Posterior cingulate gyrus (tissue), 11 donors: ENCODE measurements at places on chromosomes 2 and 18.

DNA sequence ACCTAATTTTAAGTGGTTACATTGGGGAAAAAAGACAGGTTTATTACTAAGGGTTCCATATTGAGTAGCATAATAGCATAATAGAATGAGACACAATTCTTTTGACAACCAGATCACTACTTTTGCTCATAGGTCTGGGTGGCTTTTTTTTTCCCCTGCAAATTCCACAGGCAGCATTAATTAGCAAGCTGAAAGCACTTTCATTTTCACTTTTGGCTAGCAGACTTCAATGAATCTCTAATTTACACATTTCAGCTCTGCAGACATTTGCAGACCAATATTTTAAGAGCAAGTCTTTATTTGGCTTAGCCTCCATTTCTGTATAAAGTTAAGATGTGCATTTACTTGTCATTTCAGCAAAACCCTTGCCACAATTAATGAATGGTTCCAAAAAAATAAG, 185.5 kb downstream of the NOL4 start:
- no peak for DNase-seq

- no peak for DNase-seq
These were observed 251.1 kb downstream of the NCKAP5 start for GRCh38 chr2:133317178-133317577.

GRCh38 chr2:187013058-187013457, 164.1 kb upstream of the ZSWIM2 start:
- no peak for DNase-seq

DNA sequence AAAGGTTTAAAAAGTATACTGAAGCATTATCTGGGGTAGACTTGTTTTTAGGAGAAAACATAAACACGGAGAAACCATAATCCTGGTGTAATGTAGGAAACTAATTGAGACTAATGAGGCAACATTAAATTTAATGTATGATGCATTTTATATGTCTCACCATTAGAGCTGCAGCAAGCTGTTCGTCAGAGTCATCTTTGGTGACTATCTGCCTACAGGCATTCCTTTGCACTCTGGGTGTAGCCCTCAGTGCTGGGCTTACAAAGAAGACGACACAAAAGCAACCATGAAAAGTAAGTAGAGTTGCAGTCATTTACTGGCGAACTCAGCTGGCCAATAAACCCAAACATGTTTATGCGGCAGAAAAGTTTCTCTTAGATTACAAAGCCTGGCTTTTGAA, 415.3 kb upstream of the ZEB2 start:
- no peak for DNase-seq

- no peak for DNase-seq
These were observed 1.3 kb downstream of the ERICH2 start for GRCh38 chr2:170771421-170771937.

GRCh38 chr18:4203568-4204437, 251.3 kb downstream of the DLGAP1 start:
- no peak for DNase-seq

DNA sequence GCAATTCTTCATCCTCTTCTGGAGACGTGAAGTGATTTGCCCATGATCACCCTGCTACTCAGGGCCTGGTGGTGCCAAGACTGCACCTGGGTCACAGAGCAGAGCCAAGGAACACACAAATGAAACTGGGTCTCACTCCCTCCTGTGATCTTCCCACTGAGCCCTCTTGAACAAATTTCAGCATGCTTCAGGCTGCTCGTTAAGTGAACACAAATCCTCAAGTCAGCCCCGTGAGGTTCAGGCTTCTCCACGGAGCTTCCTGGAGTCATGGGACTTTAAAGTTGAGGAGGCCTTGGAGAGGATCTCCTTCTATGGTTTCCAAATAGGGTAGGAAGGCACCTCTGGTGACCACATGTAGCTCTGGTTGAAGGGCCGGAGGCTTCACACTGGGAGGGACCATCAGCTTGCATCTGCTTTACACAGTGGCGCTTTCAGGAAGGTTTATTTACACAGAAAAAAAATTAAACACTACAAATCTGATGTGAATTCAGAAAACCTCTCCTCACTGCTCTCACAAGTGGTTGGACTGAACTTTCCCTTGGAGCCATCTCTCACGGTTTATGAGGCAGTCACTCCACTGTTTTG, 255.4 kb downstream of the LOXHD1 start:
- DNase-seq = no peak

GRCh38 chr2:68274022-68274421, 21.7 kb upstream of the PPP3R1 start:
- no peak for DNase-seq

GRCh38 chr2:145066151-145066661, 546.3 kb upstream of the ZEB2 start:
- no peak for DNase-seq

- DNase-seq = no peak
These were observed 1.0 kb upstream of the RPRM start for GRCh38 chr2:153479573-153479972.

GRCh38 chr18:36493349-36494159, 196.0 kb downstream of the FHOD3 start:
- DNase-seq = no peak

GRCh38 chr2:84918430-84918829, 13.0 kb downstream of the TMSB10 start:
- DNase-seq = no peak

GRCh38 chr2:237027712-237028029, 58.0 kb upstream of the COPS8 start:
- DNase-seq = no peak

- DNase-seq = no peak
These were observed 356.7 kb downstream of the STK39 start for GRCh38 chr2:167890739-167891138.

DNA sequence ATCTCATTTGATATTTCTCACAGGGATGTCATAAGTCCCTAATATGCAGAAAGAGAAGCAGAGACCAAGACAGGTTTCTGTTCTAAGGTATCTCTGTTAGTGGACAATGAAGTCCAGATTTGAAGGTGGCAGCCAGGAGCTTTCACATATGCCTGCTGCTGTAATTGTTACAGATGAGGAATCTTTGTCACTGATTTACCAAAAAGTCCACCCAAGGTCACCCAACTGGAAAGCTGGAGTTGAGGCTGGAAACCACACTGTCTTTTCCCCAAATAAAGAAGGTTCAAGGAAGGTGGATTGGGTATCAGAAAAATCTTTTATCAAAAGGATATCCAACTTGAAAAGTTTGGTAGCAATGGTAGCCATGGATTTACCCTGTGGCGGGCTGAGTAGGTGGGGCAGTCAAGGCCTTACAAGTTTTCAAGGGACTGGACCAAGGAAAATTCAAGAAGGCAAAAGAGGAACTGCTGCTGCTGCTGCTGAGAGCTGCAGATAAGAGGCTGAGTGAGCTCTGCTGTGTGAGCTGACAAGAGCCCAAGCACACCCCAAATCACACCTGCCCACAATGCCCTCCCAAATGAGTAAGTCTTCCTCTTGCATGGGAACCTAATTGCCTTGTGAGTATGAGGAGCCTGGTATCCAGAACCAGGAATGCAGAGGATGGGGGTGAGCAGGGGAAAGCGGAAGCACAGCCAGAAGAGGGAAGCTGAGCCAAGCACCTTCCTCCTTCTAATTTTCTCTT, 241.2 kb downstream of the ANAPC1 start:
- no peak for DNase-seq

GRCh38 chr2:197446844-197447243, 6.5 kb upstream of the COQ10B start:
- no peak for DNase-seq

- no peak for DNase-seq
These were observed 65.0 kb upstream of the CDKL4 start for GRCh38 chr2:39308778-39309177.

- no peak for DNase-seq
These were observed 349.7 kb upstream of the GALNT5 start for GRCh38 chr2:156907806-156908205.

DNA sequence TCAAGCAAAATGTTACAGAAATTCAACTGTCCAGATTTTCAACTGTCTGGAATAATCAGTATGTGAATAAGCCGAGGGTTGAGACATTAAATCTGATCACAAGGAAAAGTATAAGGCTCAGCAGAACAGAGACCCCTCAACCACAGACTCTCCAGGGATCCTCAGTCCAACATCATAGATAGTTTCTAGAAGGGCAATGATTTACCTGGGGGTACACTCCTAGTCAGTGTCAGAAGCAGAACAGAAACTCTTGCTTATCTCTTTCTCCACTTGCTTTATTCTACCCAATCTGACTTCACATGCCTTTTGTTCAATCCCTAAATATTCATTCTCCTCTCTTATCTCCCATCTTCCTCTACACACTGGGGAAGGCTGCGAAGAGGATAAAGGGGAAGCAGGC, 36.4 kb downstream of the ICOS start:
- DNase-seq = no peak

- no peak for DNase-seq
These were observed 92.9 kb downstream of the DYSF start for GRCh38 chr2:71546275-71546638.

GRCh38 chr18:58223717-58224424, 179.8 kb downstream of the NEDD4L start:
- DNase-seq = no peak

GRCh38 chr2:86631846-86632485, 8.3 kb upstream of the RNF103 start:
- no peak for DNase-seq

- no peak for DNase-seq
These were observed 256.4 kb downstream of the MEIS1 start for GRCh38 chr2:66691031-66691965.

GRCh38 chr2:160870729-160871465, 289.3 kb upstream of the TANK start:
- no peak for DNase-seq

DNA sequence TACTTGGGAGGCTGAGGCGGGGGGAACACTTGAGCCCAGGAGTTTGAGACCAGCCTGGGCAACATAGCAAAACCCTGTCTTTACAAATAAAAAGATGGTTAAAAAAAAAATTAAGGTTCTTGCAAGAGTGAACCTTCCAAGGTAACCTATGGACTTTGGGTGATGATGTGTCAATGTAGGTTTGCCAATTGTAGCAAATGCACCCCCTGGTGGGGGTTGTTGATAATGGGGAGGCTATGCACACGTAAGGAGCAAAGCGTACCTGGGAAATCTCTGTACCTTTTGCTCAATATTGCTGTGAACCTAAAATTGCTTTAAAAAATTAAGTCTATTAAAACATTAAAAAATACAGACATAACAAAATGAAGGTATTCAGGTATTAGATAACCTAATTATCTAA, 70.4 kb downstream of the CWC22 start:
- DNase-seq = no peak

- DNase-seq = no peak
These were observed 378.7 kb downstream of the RBM43 start for GRCh38 chr2:150882751-150883612.

- DNase-seq = no peak
These were observed 8.2 kb upstream of the TOGARAM2 start for GRCh38 chr2:28972778-28973335.

GRCh38 chr2:47094511-47095142, 60.5 kb downstream of the STPG4 start:
- DNase-seq = no peak

DNA sequence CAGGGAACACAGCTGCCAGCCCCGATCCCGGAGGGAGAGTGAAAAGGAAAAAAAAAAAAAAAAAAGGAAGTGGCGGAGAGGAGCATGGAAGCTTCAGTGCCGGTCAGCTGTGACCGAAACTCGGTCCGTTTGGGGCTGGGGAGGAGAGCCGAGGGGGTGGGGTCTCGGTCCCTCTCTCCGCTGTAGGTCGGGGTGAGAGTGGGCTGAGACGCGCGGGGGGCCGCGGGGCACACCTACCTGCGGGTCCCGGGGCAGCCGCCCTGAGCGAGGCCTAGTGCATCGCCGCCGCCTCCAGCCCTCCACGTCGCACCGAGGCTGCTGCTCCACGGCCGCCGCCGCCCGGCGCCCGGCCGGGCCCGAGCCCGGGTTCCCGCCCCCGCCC, 536 bp downstream of the VPS54 start:
- peak; percentile 34 for DNase-seq

DNA sequence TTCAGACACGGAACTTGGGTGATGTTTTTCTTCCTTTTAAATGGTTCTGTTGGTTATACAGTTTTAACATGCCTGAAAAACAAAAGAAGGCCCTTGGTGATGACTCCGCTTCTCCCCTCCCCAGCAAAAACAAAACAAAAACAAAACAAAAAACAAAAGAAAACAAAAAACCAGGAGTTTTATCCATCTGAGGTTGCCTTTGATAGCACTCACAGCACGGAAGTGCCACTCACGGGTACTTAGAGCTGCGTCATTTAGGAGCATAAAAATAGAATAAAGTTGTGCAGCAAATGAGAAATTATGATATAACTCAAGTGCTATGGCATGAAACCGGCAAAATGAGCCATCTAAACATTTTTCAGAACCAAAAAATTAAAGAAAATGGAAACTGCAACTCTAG, 57.7 kb downstream of the ZEB2 start:
- DNase-seq = no peak

DNA sequence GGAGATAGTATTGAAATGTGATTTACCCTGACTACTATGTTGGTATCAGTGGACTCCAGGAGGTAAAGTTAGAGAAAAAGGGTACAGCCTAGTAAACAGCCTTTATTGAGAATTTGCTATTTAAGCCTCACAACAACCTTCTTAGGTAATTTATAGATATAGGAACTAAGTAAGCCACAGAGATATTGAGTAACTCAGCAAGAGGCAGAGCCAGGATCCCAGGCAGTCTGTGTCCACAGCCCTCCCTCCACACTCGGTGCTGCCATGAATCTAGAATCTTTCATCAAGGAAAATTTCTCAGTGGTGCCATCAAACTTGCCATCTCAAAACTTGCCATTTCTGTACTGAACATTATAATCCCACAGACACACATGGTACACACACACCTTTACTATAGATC, 170.9 kb downstream of the CAPN13 start:
- DNase-seq = no peak

GRCh38 chr2:43436431-43436830, 159.4 kb downstream of the THADA start:
- no peak for DNase-seq

- DNase-seq = no peak
These were observed 487.2 kb upstream of the RAB12 start for GRCh38 chr18:8121942-8122480.

- peak; percentile 65 for DNase-seq
These were observed 78.0 kb downstream of the NDUFA10 start for GRCh38 chr2:239946864-239947728.

DNA sequence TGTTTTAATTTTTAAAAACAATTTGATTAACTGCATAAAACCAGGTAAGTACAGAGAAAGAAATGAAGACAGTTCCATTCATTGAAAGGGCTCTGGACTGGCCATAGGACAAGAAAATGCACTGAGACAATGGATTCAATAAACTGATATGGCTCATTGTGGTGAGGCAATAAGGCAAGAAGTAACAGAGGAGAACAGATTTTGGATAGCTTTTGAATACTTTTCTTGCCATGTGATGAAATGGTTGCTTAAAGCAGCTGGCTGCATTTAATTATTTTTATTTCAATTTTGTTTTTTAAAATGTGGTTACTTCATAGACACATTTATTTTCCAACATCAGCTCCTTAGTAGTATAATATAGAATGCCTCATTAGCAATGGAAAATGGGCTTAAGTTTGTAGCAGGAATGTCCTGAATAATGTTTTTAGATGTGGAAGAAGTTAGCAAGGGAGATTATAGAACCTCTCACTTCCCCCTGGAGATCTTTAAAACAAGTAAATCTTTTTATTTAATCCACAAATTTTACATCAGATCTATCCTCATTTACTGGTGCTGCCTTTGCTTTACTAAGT, 646.9 kb upstream of the ZEB2 start:
- DNase-seq = no peak
